ENCODE measurements at places on chromosomes 13 and 19.
A peak's percentile ranks its signal among the peaks of the same experiment; 100 is the strongest.

DNA sequence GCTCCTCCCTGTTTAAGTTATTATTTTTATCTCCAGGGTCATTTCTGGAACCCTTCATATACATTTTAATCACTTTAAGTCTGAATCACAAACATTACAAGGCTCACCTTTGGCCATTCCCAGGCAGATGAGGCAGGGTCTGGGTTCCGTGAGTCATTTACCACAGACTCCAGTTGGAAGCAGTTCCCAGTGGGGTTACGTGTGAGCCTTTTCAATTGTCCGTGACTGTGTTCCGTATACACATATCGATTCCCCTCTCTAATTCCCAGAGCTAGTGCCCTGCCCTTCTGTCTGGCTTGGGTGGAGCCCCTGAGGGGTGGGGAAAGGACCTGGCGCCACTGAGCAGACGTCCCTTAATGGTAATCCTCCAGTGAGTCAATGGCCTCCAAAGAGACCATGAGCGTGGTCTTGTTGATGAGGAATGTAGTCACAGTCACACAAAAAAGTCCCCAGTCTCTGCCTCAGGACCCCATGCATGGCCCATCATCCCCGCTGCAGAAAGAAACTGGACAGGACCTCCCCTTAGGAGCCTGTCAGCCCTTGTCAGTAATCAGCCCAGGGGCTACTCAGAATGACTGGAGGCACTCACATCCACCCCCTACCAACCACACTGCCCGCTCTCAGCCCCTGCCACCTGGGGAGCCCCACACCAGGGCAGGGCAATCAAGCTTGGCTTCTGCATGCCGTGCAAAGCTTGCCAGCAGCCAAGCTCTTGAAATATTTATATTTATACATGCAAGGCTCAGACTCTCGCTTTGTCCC is 144.4 kb downstream of the ZIC5 start:
- peak; percentile 66 for DNase-seq

DNA sequence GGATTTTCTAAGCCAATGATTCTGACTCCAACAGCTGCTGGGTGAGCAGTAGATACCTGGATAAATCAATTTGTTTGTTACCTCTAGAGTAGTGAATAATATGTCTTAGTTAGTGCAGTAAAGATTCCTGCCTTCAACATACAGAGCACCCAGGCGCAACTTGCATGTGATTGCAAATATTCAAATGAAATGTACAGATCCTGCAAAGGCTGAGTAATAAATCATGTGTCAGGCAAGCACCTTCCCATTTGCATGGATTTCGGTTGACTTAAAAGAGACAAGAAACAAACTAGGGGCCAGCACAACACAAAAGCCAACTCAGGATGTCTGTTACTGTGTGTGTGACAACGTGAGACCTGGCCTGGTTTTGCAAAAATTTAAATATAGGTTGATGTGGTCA is 79.7 kb downstream of the TNFSF11 start:
- DNase-seq = no peak

DNA sequence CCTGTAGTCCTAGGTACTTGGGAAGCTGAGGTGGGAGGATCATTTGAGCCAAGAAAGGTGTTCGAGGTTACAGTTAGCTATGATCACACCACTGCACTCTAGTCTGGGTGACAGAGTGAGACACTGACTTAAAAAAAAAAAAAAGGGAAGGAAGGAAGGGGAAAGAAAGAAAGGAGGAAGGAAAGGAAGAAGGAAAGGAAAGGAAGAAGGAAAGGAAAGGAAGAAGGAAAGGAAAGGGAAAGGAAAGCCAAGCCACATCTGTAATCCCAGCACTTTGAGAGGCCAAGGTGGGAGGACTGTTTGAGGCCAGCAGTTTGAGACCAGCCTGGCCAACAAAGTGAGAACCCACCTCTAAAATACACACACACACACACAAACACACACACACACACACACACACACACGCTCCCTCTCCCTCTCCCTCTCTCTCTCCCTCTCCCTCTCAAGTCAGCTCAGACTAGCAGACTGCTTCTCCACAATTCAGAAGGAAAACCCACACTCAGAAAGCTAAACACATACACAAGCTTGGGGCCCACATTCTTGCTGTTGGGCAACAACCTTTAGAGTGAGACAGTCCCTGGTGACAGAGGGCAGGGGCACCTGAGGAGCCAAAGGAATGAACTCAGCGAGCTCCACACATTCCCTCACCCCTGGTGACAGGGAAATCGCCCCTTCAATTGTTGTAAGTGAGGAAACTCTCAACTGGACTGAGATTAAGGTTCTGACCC is 2.7 kb downstream of the ZNF709 start:
- no peak for DNase-seq

- DNase-seq = no peak
Observed at GRCh38 chr13:91135376-91135775, 212.1 kb upstream of the MIR17HG start.

GRCh38 chr13:45590066-45590465 is 25.5 kb downstream of the ERICH6B start:
- no peak for DNase-seq

- DNase-seq = peak; percentile 35
Observed at GRCh38 chr19:18020212-18021085, 12.5 kb downstream of the ARRDC2 start.

GRCh38 chr13:98059276-98059675 is 83.6 kb upstream of the FARP1 start:
- no peak for DNase-seq
